ENCODE measurements at places on chromosomes 11 and 22.

DNA sequence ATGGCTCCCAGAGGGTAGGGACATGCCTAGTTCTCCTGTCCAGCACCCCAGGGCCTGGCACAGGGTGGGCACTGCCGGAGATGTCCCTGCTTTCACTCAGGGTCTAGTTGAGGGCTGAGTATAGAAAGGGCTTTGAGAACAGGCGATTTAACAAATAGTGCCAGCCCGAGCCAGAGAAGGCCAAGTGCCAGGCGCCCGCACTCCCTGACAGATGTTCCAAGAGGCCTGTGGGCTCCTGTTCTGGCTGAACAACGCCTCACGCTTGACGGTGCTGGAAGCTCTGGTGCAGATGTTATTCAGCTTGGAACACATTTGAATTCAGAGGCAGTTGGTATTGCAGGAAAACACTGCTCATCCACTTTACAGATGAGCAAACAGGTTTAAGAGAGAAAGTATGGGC is 46.5 kb downstream of the NFAM1 start:
- DNase-seq = no peak

DNA sequence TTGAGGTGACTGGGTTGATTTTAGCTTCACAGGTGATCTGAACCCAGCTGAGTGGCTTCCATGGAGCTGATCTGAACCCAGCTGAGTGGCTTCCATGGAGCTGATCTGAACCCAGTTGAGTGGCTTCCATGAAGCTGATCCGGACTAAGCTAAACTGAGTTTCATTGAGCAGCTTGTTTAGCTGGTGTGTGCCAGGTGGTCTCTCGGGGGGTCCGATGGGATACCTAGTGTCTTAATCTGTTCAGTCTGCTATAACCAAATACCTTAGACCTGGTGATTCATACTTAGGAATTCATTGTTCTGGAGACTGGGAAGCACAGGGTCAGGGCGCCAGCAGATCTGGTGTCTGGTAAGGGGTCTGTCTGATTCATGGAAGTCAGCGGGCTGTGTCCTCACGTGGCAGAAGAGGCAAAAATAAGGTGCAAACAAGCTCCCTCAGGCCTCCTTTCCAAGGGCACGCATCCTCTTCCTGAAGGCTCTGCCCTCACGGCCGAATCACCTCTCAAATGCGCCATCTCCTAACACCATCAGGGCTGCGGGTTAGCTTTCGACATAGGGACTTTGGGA is 52.5 kb upstream of the KCNQ1OT1 start:
- DNase-seq = no peak

- no peak for DNase-seq
Measured at GRCh38 chr11:78954261-78954660, 379.6 kb upstream of the NARS2 start.

DNA sequence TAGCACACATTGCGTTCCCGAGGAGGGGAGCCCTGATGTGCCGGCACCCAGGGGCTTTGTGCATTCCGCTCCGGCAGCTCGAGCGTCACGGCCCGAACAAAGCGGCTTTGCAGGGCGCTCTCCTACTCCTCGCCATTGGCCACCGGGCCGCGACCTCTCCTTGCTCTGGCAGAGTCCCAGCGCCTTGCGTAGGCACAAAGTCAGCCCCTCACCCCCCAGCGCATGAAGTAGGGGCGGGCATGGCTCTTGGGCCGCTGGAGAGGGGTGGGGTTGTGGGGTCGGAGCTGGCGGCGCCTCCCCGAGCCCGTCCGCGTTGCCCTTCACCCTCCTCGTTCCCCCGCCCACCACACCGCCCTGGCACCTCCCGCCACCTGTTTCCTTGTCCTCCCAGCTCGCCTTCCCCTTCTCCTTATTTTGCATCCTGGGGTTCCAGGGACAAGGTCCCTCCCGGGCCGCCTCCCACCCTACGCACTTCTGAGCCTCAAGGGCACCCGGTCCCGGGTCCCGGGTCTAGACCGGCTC is 753 bp upstream of the PPARA start:
- no peak for DNase-seq

DNA sequence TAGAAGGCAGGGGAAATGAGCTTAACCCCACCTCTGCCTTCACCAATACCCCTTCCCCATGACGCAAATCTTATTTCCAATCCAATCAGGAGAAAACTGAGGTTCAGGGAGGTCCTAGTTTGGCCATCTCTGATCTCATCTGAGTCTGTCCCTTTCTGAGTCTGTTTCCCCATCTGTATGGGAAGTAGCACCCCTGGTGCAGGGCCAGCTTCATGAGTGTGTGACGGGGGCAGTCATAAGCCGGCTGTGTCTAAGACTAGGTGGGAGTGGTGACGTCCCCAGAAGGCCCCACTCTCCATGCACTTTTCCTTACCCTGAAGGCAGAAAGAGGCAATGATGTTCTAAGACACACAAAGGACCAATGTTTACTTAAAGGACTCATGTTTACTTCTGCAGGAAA is 72.3 kb downstream of the MN1 start:
- no peak for DNase-seq

DNA sequence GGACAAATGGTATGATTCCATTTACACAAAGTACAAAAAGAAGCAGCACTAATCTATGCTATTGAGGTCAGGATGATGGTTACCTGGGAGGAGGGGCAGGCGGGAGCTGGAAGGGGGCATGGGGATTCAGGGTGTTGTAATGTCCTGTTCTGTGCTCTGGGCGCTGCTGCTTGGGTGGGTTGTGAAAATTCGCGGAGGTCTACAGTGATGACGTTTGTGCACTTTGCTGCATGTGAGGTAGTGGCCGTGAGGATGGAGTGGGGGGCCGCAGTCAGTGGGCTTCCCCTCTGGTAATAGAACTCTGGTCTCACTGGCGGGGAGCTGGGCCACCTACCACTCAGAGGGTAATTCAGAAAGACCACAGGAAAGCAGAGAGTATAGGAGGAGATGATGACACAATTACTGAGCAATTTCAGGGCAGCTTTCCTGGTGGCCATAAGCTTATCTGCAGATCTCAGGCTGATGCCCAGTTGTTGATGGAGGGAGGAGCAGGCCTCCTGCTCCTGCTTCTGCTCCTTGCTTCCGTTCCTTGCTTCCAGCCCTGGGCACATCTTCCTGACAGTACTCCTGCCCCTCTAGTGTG is 121.5 kb downstream of the CEP164 start:
- DNase-seq = no peak

DNA sequence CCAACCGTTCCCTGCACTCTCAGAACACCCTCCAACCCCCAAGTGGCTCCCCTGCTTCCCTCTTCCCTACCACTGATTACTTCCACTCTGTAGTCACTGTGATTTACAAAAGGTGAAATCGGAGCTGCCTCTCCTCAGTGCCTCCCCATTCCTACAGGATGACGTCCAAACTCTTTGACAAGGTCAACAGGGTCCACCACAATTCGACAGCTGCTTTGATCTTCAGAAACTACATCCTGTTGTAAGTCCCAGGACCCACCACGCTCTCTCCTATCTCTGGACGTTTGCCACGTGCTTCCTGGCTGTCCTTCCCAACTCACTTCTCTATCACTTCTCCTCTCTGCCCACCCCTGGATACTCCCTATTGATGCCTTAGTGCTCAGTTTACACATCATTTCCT is 85.0 kb upstream of the EIF3D start:
- no peak for DNase-seq

DNA sequence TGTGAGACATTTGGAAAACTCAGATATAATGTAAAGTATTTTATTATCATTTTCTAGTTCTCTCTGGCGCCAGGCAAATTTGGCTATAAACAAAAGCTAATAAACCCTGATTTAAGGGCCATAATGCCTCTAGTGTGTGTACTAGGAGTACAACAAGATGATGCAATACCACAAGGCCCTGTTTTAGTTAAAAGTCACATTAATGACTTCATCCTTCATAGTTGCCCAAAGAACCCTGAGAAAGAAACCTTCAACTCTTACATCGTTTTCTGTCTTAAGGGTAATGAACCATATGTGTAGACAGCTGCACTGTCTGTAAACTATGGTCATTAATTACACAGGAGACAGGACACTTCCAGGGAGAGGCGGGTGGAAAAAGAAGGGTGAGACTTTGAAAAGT is 538.4 kb downstream of the FAM181B start:
- DNase-seq = no peak

DNA sequence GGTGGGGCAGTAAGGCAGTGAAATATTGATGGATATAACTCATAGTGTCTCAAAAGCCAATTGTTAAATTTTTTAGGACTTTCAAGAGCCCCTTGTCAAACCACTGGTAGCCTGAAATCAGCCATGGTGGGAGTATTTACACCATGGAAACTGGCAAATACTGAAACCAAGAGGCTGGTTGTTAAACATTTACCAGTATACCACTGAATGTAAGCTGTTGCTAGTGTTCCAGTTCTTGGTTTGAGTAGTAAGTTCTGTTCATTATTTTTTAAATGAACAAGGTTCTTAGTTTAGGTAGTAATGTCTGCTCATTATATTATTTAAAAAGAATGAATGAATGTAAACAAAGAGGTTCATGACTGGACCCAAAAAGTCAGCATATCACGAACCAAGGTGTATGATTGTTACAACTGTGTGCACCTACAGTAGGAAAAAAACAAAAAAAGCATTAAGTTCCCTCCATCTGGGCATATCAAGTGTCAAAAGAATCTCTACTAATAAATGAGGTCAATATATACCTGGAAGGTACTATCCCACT is 4.5 kb upstream of the EIF3F start:
- DNase-seq = no peak

DNA sequence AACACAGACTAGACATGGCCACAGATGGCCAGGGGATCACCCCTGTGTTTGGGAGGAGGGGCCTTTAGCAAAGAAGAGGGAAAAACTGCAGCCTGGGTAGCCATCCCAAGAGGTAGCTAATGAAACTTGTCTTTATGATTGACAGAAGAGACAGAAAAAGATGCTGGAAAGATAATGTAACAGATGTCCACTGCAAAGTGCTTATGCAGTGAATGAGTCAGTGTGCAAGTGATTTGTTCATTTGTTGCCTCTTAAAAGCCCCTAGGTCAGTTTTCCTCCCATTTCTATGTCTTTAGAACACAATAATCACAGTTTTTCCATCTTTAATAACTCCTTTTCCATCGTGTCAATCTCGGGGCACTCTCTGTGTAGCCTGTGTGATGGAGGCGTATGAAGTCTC is 57.2 kb downstream of the INSC start:
- no peak for DNase-seq

DNA sequence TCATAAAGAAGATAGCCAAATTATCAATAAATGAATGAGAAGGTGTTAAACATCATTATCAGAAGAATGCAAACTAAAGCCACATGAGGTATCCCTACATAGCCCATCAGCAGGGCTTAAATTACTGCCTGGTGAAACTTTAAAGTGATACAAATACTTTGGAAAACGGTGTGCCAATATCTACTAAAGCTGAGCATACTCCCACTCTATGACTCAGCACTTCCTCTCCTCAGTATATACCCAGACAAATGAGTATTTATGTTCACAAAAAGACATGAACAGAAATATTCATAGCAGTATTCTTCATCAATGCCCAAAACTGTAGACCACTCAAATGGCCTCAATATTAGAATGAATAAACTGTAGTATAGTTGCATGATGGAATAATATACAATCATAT is 284.6 kb upstream of the ZC3H12C start:
- no peak for DNase-seq

GRCh38 chr11:105489446-105489845 is 120.4 kb upstream of the GRIA4 start:
- no peak for DNase-seq

GRCh38 chr22:25970999-25971811 is 198.1 kb upstream of the SEZ6L start:
- no peak for DNase-seq

- no peak for DNase-seq
Measured at GRCh38 chr22:28316014-28316413, 363.6 kb downstream of the TTC28 start.

DNA sequence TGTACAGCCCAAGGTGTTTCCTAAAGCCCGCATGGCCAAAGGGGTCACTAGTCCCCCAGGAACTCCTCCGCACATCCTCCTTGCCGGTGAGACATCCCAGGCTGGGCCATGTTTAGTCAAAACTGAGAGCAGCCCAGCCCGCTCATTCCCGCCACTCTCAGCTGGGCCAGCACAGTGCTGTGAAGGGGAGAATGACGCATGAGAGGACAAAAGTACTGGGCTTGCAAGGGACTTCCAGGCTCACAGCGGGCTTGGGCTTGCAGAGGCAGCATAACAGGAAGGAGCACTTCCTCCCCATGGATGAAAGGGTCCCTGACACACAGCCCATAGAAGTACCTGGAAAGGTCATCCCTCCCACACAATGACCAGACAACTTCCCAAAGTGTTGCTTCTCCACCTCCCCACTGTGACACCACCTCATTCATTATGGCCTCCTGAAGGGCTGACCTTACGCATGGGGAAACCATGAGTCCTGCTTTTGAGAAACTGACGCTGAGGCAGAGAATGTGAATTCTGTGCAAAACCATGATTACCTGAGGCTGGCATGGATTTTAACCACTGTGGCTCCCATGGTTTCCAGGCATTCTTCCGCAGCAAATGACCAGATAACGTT is 19.1 kb downstream of the ETS1 start:
- no peak for DNase-seq

DNA sequence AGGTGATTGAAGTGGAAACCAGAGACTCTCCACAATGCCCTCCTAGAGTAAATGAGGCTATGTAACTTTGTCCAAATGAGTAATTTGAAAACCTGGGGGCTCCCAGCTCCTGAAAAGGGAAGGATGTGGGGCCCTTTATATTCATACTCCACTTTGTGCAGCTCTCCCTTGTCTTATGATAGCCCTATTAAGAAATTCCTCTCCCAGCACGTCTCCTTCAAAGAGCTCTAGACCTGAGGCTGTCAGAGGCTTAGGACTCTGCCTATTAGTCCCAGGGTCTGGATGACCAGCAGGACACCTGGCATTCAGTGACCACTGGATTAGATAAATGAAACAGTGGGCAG is 2.1 kb downstream of the SLC43A1 start:
- no peak for DNase-seq

DNA sequence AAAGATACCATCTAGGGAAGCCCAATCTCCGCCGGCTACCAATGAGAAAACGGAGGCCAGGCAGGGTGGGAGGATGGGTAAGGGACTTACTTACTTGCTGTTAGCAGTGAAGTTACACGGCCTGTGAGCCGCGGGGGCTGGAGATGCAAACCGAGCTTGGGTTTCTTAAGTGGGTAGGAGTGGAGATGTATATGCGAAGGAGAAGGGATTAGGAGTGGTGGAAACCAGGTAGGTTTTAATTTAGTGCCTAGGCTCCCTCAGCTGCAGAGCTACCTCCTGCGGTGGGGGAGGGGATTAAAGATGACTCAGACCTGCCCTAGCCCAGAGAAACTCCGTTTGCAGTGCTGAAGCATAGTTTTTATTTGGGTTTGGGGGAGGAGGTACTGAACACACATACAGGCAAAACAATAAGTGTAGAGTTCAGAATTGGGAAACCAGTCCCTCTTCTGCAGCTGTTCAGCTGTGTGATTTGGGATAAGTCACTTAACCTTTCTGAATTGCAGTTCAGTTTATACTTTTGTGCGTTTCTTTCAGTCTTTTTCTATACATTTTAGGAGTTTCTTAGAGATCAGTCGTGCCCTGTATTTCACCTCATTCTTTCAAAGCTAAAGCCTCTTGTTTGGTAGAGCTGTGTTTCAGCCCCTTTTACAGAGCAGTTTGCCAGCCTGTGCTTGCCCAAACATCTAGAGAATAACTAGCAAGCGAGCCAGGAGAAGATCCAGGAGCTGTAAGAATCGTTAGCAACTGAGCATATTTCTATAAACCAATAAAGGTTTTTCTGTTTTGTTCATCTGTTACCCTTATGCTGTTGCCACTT is 596 bp upstream of the TNRC6B start:
- no peak for DNase-seq

Measured in COR-L47 (cell line).